ENCODE measurements at places on chromosomes 11 and 22.

GRCh38 chr11:4194889-4195288 is 100.3 kb downstream of the RRM1 start:
- DNase-seq = no peak

DNA sequence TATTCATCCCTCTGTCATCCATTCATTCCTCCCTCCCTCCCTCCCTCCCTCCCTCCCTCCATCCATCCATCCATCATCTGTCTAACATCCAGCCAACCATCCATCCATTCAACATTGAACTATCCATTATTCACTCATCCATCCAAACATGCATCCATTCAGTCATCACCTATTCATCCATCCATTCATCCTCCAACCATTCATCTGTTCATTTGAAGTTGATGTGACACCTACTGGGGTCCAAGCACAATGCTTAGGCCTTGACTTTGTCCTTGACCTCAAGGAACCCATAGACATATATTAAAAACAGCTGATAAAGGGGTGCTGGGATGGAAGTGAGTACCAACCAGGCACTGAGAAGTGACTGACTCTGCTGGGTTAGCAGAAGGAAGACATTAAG is 26.6 kb downstream of the BCR start:
- no peak for DNase-seq

DNA sequence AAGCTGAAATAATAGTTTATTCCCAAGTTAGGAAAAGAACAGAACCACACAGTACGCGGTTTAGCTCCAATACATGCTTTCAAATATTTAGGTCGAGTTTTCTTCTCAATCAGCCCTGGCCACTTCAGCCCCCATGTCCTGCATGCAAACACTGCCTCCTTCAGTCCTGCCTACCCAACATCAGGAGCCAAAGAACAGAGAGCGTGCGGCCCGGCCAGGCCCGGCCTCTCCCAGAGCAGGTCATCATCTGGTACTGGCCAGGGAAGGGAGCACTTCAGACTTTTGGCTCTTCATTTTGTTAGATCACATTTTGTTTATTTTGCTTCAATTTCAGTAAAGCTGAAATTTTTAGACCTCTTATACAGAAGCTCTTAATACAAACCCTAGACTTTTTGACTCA is 6.7 kb downstream of the BRD1 start:
- DNase-seq = no peak

- no peak for DNase-seq
Measured at GRCh38 chr11:33915526-33915925, 23.6 kb upstream of the LMO2 start.

DNA sequence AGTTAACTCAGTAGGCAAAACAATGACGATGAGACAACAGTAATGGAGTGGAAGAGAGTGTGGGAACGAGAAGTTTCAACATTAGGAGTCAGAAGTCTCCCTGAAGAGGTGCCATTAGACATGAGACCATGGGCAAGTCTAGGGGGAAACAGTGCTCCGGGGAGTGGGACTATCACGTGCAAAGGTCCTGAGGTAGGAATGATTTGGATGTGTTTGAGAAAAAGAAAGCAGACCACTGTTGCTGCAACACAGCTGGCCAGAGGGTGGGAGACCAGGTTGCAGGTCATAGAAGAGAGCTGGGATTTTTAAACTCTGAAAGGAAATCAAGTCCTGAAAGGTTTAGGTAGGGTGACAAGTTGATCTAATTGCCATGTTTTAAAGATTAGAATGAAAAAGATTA is 63.0 kb downstream of the NAV2 start:
- DNase-seq = no peak

- DNase-seq = no peak
Measured at GRCh38 chr11:21723678-21724077, 469.2 kb upstream of the ANO5 start.

- DNase-seq = no peak
Measured at GRCh38 chr11:80593648-80594374, 1153.0 kb upstream of the TENM4 start.

DNA sequence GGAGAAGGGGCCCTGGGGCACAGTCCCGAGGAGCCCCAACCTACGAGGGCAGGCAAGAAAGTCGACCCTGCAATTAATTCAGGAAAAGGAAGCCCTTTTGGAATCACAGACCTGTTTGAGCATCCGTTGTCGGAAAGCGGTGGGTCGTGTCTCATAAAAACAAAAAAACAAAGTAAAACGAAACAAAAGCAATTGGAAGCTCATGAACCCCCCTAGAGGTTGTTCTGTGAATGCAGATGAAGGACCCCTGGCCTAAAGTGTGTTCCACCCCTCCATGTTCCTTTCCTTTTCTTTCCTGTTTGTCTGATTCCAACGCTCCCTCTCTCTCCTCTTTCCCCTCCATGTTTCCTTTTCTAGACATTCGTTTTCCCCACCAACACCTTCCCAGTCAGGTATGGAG is 203.7 kb downstream of the GRIK4 start:
- no peak for DNase-seq

DNA sequence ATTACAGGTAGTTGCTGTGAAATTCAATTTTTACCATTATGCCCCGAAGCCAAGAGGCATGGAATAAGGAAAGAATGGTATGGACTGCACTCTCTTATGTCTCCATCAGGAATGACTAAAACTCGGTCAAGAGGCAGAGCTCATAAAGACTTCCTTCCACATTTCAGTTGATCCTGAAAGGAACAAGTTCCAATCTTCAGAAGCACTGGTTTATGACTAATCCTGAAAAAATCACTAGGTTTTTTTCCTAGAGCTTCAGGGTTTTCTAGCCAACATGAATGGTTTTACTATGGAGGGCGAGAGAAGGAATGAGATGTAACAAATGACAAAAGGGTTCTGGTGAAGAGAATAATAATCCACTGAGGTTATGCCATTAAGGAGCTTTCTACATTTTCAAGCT is 832.2 kb downstream of the NTM start:
- DNase-seq = no peak

GRCh38 chr11:17259519-17259918 is 17.0 kb upstream of the NUCB2 start:
- no peak for DNase-seq

GRCh38 chr22:23532731-23533130 is 47.4 kb downstream of the IGLL1 start:
- no peak for DNase-seq

- DNase-seq = no peak
Measured at GRCh38 chr22:23405366-23405851, 174.7 kb downstream of the IGLL1 start.

Data from activated naive CD4-positive, alpha-beta T cell treated with anti-CD3 and anti-CD28 coated beads, Interleukin-2, amount 50 U/mL, for 72 hours (primary cell).